ENCODE measurements at places on chromosomes 2 and 18.
A peak's percentile ranks its signal among the peaks of the same experiment; 100 is the strongest.

DNA sequence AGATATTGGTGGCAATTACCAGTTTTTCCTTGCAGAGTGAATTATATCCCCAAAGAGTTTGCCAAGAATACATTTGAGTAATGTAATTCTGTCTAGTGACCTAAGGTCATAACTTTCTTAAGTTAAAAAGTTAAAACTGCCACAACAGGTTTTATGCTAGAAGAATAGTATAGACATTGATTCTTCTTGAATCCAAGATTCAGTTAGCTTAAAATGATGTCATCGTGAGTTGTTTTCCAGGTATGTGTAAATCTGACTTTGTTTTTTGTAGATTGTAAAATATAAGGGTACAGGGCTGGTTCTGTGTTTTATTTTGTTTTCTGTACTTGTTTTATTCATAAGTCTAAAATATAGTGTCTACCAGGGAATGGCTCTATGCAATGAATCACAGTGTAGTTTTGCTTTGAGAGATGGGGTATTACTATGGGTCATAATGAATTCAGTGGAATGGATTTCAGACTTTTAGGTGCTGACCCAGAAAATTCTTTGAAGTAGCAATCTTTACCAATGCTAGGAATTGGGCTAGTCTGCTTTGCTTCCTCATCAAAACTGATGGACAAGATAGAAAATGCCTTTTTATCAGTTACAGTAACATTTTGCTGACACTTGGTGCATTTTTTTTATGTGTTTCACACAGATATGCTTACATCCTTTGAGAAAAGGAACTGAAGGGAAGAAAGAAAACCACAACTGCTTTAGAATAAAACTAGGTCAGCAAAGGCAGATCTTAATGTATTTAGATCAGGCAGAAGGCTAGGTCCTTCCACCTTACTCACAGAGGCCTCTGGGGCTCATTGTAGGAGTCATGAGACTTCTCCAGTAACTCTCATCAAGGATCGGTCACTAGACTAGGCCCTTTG, 20.8 kb upstream of the MGAT5 start:
- no peak for DNase-seq

GRCh38 chr2:100580367-100581276, 17.8 kb downstream of the PDCL3 start:
- no peak for DNase-seq

DNA sequence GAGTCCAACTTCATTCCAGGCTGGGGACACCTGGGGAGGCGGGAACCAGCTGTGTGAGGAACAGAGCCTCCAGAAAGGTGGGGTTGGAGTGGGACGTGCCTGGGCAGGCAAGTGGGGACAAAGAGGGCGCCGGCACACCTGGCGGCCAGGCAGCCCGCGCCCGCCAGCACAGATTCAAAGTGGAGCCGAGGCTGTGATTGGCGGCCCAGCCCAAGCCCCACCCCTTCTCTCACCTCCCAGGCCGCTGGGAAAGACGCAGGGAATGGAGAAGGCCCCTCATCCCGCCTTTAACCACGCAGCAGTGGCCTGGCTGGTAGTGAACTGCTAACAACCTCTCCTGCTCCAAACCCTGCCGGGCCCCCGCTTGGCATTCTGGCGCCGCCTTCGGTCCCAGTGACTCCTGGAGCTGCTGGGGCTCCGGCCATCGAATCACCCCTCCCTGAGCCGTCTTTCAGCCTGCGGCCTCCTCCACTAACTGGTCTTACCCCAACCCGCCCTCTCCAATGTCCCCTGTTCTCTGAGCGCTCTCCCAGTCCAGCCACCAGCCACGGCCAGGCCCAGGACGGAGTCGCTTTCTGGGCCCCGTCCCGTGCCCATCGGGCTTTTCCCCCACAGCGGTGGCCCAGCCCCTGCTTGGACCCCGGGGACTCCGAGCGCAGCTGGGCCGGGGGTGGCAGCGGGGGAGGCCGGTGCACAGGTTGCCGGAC, 27.9 kb upstream of the PTMA start:
- DNase-seq: peak; percentile 72

DNA sequence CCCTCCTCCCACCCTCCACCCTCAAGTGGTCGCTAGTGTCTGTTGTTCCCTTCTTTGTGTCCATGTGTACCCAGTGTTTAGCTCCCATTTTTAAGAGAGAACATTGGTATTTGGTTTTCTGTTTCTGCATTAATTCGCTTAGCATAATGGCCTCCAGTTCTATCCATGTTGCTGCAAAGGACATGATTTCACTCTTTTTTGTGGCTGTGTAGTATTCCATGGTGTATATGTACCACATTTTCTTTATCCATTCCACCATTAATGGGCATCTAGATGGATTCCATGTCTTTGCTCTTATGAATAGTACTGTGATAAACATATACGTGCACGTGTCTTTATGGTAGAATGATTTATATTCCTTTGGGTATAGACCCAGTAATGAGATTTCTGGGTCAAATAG, 42.9 kb downstream of the TSPYL6 start:
- DNase-seq: no peak

DNA sequence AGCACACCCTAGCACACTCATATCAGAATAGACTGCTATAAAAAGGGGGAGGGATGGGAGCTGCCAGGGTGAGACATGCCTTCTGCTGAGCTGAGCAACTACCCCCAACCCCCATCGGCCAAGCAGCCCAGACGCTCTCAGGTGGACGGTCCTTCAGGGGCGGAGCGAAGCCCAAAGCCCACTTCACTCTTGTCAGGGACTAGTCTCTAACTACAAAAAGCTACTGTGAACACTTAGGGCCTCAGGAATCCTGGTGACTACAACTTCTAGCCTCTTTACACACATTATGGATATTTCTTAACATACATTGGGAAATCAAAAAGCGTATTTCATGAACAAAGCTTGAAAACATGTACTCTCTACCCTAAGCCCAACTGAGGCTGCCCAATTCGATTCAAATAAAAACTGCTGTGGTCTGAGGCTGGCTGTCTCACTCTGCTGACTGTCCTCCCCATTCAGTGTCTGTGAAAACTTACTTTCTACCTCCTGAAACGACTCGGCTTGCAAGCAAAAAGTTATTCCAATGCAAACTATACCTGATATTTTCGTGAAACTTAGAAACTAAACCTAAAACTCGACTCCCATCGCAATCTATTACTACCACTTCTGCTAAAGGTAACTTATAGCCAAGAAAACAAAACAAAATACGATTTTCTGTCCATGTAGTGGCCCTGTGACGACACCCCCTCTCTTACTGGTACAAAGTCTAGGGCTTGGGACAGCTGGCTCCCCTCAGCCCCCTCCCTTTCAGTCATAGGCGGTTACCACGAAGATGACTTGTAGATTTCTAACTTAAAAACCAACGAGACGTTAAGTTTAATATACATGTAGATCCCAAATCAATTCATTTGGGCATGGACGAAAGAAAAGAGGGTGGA, 1.2 kb downstream of the SERTAD2 start:
- no peak for DNase-seq

- no peak for DNase-seq
Observed at GRCh38 chr2:64937687-64938491, 51.3 kb upstream of the SLC1A4 start.

- no peak for DNase-seq
Observed at GRCh38 chr2:169143998-169144397, 74.6 kb downstream of the DHRS9 start.

- no peak for DNase-seq
Observed at GRCh38 chr2:176535467-176536113, 266.3 kb downstream of the MTX2 start.

GRCh38 chr2:217512259-217512658, 490.5 kb downstream of the TNS1 start:
- no peak for DNase-seq

- no peak for DNase-seq
Observed at GRCh38 chr18:49025767-49026500, 75.2 kb upstream of the SMAD7 start.

Data from Right ventricle myocardium inferior (tissue), 1 donor.